ENCODE measurements at places on chromosomes 11 and 22.
A peak's percentile ranks its signal among the peaks of the same experiment; 100 is the strongest.

GRCh38 chr11:11039208-11039965, 181.5 kb upstream of the ZBED5 start:
- DNase-seq, result no peak

DNA sequence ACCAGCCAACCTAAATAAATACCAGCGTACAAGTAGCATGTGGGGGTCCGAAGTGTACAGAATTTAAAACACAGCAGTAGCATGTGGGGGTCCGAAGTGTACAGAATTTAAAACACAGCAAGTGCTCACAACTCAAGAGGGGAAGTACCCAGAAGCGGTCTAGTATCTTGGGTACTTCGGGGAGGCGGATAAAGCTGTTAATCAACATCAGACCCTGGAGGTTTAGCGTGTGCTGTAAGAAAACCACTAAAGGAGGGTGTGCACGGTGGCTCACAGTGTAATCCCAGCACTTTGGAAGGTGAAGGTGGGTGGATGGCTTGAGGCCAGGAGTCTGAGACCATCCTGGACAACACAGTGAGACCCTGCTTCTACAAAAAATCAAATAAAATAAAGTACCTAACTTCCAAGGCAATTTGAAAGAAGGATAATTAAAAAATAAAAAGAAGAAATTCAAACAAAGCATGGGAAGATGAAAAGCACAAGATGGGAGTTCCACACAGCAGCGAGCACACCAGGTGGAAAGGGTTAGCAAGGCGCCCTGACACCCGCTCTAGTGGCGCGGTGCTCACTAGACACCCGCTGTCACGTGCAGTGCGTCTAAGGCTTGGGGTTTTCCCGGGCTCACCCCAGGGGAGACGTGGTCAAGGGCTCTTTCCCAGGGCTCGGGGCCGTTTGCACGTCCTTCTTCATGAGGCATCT, 35.0 kb upstream of the MOB2 start:
- DNase-seq, result no peak

DNA sequence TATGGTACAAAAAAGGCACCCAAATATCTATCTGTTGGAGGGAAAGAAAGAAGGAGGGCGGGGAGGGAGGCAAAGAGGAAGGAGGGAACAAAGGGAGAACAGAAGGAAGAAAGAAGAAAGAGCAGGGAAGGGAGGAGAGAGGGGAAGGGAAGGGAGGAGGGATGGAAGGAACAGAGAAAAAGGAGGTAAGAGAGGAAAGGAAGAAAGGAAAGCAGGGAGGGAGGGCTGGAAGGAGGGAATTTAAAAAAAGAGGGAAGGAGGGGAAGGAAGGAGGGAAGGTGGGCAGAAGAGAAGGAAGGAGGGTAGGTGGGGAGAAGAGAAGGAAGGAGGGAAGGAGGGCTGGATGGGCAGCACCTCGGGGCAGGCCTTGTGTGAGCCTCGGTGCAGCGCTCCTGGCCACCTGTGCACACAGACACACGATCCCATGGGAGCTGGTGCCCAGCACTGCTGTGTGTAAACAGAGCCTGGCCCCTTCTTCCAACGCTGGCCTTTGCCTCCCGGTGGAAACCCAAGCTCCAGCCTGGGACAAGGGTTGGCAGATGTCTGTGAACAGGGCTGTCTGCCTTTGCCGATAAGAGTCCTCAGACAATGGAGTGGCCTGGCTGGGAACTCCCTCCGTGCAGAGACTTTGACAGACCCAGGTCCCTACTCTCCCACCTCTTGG, 23.2 kb downstream of the SMIM38 start:
- DNase-seq, result no peak

DNA sequence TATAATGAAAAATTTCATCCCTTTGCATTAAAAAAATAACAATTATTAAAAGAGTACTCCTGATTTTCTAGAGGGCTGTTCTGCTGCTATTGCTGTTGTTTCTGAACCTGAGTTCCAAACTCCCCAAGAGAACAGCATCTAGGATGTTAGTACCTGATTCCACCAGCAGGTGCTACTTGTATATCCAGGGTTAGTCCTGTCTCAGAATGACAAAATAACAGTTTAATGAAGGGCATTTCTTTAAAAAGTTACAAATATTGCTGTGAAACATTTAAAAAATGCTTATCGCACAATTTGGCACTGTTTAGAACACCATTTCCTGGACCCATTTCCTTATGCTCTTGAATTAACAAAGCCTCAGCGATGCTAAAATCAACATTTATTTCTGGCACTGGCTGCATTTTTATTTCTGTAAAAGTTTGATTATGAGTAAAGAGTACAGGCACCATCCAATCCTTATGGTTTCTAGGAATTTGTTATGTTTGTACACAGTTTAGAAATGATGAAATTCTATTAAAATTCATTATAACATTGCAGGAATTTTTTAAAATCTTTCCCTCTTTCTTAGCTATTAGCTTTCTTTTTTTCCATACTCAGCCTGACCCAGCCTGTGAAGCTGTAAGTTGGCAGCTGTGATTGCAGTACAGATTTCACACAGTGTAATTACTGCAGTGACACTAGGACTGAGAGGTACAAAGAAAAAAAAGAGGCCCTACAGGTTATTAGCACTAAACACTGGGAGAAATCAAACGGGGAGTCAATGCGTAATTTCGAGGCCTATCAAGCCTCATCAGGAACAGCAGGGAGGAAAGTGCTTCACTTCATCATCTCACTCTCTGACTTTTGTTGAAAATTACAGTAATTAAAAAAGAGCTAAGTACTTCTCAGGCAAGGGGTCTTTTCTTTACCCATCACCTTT, 208.8 kb downstream of the DCDC1 start:
- DNase-seq, result no peak

GRCh38 chr11:130451231-130452019, 3.0 kb downstream of the ADAMTS15 start:
- no peak for DNase-seq

DNA sequence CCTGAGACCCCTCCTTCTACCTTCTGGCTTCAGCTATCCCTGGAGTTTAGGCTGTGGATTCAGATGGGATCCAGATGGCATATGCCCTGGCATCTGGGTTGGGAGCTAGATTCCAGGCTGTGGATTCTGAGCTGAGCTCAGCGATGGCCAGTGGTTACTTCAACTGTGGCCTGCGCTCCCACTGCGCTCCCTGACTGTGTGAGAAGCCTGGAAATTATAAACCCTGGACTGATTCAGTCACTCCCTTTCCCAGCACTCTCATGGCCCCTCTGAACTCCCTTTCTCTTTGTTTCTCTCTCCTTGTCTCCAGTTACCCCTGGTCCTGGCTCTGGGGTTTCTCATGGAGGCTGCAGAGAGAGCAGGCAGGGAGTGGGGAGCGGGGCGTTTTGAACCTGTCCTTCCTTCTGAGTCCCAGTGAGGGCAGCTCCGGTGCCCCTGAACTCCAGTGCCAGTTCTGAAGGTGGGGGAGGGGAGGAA, 4.8 kb downstream of the ARHGEF17 start:
- DNase-seq, result no peak

DNA sequence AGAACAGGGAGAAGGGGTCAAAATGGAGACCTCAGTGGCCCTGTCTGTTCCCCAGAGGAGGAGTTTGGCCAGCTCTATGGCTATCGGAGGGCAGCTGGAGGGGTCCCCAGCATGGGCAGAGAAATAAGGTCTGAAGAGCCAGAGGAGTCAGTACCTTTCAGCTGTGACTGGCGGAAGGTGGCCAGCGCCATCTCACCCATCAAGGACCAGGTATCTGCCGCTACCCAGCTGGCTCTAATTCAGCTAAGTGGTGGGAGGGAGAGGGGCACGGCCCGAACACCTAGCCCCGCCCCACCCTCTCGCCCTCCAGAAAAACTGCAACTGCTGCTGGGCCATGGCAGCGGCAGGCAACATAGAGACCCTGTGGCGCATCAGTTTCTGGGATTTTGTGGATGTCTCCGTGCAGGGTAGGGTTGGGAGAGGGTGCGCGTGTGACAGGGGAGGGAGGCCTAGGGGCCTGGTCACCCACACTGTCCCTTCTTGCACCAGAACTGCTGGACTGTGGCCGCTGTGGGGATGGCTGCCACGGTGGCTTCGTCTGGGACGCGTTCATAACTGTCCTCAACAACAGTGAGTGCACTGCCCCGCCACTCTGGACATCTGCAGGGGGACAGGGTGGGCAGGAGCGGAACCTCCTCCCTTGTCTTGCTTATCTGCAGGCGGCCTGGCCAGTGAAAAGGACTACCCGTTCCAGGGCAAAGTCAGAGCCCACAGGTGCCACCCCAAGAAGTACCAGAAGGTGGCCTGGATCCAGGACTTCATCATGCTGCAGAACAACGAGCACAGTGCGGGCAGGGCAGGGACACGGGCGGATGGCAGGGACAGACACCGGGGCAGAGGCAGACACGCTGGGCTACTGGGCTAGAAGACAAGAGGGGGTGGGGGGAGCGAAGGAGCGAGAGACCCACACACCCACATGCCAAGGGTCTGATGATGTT, 2.8 kb downstream of the CTSW start:
- DNase-seq, result no peak

DNA sequence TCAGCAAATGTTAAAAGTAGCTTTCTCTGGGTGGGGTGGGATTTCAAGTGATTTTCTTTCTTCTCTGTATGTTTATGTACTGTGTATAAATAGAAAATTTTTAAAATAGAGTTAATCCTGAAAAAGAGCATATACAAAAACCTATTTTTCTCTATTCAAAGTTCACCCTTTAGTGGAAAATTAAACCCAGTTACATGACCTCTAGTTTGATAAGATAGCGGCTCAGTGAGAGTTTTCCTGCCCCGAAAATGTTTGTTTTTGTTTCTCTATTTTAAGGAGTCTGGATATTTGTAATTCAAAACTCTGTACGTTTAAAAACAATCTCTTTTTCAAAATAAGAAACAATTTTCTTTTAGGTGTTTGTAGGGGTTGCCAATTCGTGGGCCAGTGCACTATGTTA, 42.1 kb upstream of the PITPNB start:
- no peak for DNase-seq

DNA sequence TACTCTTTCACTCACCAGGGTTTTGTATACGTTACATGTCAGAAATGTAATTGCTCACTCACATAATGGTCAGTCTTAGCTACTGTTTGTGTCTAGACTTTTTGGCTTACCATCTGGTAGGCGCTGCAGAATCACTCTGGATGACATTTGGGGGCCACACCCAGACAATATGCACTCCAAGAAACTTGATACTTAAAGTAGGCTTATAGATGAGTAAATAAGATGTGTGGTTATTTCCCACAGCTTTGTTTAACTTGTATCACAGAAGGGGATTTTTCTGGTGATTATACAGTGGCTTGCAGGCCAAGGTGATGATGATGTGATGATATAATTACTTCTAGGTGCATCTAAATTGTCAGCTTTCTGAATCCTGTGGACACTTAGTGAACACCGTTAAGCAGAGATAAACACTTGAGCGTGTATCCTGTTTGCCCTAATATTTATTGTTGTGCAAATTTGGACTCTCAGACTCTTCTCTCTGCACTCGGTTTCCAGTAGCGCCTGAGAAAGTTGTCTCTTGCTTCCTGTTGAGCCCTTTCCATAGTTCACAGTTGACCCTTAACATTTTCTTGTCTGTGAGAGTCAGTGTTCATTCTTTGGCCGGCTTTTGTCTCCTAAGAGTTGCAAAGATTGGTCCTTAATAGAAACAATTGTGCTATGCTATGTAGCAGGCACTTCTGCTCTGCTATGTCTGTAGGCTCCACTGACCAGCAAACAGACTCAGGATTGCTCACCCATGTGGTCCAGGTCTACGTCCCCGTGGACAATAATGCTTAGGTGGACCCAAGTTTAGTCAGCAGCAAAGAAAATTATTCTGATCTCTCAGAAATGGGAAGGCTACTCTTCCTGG, 89.3 kb downstream of the PRR5L start:
- DNase-seq, result peak; percentile 72

DNA sequence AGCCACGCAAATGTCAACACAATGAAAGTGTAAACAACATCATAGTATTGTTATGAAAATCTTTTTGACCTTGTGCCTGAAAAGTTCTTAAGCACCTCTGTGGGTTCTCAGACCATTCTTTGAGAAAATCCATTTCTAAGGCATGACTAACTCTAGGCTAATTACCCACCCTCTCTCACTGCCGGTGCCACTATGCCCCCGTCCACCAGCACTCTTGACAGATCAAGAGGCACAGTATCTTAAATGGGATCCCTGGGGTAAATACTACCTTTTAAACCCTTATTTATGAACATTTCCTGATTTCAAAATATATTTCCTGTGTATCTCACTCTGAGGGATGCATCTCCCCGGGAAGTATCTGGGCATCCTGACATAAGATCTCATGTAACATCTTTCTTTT, 607.5 kb downstream of the METTL15 start:
- no peak for DNase-seq

GRCh38 chr11:123384116-123384515, 46.0 kb upstream of the GRAMD1B start:
- DNase-seq, result no peak

DNA sequence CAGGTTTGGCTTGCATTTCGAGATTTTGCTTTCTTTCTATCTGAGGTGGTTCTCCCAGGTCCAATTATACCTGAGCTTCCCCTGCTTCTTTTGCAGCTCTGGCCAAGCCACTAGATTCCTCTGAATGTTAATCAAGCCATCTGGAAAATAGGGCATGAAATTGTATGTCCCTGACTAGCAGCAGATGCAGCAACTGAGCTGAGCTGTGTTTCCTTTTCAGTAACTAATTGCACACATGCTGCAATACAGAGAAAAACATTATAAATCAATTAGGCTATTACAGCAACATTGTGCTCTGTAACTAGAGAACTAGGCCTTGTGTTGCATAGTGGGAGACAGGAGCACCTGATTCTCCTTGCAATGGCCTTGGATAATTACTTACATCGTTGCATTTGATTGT, 408.3 kb downstream of the ETS1 start:
- no peak for DNase-seq

- no peak for DNase-seq
Measured at GRCh38 chr11:79697905-79698304, 257.1 kb upstream of the TENM4 start.

DNA sequence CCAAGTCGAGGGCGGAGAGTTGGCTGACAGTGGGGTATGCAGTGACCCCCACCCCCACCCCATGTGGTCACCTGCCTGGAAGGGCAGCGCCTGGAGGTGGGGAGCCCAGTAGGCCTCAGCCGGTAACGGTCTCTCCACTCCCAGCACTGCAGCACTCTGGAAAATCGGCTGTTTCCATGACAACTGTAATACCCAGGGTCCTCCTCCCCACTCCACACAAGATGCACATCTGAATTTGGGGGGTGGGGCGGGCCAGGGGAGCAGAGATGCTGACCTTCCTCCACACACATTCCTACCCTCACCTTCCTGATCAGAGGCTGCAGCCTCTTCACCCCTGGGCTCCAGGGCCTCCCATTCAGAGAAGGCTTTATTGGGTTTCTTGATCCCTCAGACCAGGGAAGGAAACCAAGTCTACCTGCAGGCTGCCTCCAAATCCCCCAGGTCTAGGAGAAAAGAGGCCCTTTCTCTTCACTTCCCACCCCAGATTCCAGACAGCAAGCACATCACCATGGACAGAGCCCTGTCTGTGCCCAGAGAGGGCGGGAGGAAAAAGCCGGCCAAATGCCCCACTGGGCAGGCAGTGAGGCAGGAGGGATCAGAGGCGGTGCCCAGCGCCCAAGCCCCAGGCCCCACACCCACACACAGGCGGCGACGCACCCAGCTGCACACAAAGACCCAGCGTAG, 46.5 kb downstream of the SLC22A12 start:
- DNase-seq, result no peak

Data from CD4-positive, alpha-beta T cell treated with Interleukin-15 for 4 hours (primary cell).